ENCODE measurements at places on chromosomes 6 and 20. TPM values are rescaled to one million over a fixed set of nuclear protein-coding genes. Genes with fewer than 3 reads are reported as not detected.

Gene DYNLRB1
- total RNA-seq, result 132 TPM

Gene SCRT2
- total RNA-seq, result not detected

Gene CGA
- not detected for total RNA-seq

Gene MBOAT1
- total RNA-seq, result 1.9 TPM

Gene HSD17B8
- total RNA-seq, result 20.0 TPM

Gene KIF25
- 0.39 TPM for total RNA-seq

DNA sequence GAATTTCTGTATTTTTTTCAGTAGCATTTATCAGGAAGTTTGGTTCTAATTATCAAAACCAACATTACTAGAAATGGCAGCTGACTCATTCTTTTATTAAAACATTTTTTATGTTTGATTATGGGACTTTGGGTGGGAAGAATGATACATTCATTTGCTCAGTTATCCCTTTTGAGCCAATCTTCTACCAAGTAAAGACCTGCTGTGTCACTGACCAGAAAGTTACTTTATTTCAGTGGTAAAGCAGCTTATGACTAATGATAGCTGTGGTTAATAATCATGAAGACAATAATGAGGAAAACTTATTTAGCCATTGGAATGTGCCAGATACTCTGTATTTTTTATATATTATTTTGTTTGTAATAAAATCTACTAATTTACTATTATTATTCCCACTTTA is 142.3 kb downstream of the FARS2 start:
- H3K27ac ChIP-seq, result no peak overlapping the region
- DNase-seq, result no peak
- H3K36me3 ChIP-seq, result no peaks in the 10 kb centered on the region

DNA sequence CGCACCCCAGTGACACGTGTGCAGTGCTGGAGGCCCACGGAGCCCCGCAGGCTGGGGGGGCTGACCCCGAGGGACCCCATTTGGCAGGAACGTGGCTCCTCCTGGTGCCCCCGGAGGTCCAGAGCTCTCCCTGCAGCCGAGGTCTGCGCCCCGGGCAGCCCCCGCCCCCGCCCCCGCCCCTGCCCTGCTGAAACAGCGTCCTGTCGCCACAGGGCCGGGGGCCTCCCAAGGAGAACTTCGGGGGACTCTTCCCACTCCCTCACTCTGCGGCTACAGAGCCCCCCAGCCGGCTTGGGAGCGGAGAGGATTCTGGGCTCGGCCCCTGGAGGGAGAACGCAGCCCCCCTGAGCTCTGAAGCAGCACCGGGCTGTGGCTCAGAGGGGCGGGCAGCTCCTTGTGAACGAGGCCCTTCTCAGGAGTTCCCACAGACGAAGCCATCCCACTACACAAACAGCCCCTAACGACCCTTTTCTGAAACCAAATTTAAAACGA is 115.2 kb downstream of the DLL1 start:
- no peak for DNase-seq
- no peak overlapping the region for H3K4me3 ChIP-seq
- H3K27ac ChIP-seq, result no peak overlapping the region
- H3K27me3 ChIP-seq, result no peaks in the 10 kb centered on the region
- H3K4me1 ChIP-seq, result peaks cover 15% of the 10 kb centered on the region

- no peak overlapping the region for H3K4me3 ChIP-seq
- no peak for DNase-seq
- H3K27ac ChIP-seq, result no peak overlapping the region
- no peaks in the 10 kb centered on the region for H3K36me3 ChIP-seq
- peaks cover 16% of the 10 kb centered on the region for H3K4me1 ChIP-seq
Observed at GRCh38 chr6:39090036-39090435, 24.9 kb downstream of the SAYSD1 start.

GRCh38 chr20:62494980-62495748 is 19.4 kb upstream of the GATA5 start:
- peaks cover 21% of the 10 kb centered on the region for H3K4me1 ChIP-seq
- H3K4me3 ChIP-seq, result no peak overlapping the region
- peak overlapping the region; percentile 81 for H3K27ac ChIP-seq
- H3K27me3 ChIP-seq, result peaks cover 3% of the 10 kb centered on the region

DNA sequence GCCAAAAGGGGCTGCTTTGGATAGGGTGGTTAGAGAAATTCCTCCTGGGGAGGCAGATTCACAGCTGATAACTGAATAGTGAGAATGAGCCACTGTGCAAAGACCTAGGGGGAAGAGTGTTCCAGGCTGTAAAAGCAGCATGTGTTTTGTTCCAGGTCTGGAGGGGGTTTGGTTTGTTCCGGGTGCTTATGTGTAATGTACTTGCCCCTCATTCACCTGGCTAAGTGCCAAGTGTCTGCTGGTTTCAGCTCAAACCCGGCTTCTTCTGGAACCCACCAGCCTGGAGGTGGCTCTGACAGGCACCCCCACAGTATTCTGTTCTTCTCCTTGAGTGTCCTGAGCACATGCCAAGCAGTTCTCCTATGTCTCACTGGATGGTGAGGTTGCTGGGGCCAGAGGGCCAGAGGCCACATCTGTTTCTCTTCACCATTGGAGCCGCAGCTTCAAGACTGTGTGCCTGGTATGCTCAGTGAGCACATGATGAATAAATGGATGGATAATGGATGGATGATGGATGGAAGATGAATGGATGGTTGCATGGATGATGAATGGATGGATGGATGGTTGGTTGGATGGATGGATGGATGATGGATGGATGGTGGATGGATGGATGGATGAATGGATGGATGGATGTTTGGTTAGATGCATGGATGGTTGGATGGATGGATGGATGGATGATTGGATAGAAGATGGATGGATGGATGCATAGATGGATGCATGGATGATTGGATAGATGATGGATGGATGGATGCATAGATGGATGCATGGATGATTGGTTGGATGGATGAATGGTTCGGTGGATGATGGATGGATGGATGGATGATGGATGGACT is 227.6 kb downstream of the BMP7 start:
- no peaks in the 10 kb centered on the region for H3K4me1 ChIP-seq
- no peak for DNase-seq
- H3K27ac ChIP-seq, result no peak overlapping the region
- peaks cover 27% of the 10 kb centered on the region for H3K27me3 ChIP-seq

GRCh38 chr6:146890644-146891434 is 292.1 kb downstream of the ADGB start:
- H3K27ac ChIP-seq, result no peak overlapping the region
- H3K36me3 ChIP-seq, result no peaks in the 10 kb centered on the region
- no peak overlapping the region for H3K4me3 ChIP-seq
- no peak for DNase-seq
- no peaks in the 10 kb centered on the region for H3K4me1 ChIP-seq

GRCh38 chr6:63558278-63558677 is 14.0 kb upstream of the LOC128125822 start:
- H3K27ac ChIP-seq, result no peak overlapping the region
- H3K4me3 ChIP-seq, result no peak overlapping the region
- H3K4me1 ChIP-seq, result no peaks in the 10 kb centered on the region

DNA sequence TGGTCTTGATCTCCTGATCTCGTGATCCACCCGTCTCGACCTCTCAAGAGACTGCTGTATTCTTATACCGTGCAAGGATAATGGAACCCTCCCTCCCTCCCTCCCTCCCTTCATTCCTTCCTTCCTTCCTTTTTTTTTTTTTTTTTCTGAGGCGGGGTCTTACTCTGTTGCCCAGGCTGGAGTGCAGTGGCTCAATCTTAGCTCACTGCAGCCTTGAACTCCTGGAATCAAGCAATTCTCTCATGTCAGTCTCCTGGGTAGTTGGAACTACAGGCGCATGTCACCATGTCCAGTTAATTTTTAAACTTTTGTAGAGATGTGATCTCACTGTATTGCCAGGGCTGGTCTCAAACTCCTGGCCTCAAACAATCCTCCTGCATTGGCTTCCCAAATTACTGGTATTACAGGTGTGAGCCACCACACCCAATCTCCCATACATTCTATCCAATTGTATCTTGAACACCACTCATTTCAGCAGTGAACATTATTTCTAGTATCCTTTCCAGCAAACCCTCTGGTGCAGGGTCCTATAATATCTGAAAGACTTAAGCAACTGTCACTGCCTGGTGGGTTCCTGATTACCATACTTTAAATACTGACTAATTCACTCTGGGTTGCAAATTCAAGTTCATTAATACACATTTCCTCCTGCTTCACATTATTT is 210.0 kb upstream of the ZNF217 start:
- H3K27ac ChIP-seq, result no peak overlapping the region
- H3K27me3 ChIP-seq, result no peaks in the 10 kb centered on the region
- no peaks in the 10 kb centered on the region for H3K4me1 ChIP-seq
- H3K36me3 ChIP-seq, result no peaks in the 10 kb centered on the region

DNA sequence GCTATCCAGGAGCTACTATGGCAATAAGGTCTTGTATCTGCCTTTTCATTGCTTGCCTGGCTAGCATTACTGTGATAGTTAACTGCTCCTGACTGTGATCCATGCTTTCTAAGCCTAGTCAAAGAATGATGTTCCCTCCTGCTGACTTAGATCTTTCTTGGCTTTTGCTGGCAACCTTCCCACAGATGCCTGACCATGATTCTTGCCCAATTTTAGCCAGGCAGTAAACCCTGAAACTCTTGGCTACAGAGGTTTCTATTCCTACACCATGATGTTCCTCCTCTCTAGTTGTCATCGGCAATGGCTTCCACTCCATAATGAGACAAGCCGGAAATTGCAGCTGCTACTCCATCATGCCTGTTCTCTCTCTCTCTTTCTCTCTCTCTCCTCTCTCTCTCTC is 238.1 kb downstream of the HAO1 start:
- no peaks in the 10 kb centered on the region for H3K36me3 ChIP-seq
- H3K4me3 ChIP-seq, result no peak overlapping the region
- DNase-seq, result no peak
- no peaks in the 10 kb centered on the region for H3K27me3 ChIP-seq

DNA sequence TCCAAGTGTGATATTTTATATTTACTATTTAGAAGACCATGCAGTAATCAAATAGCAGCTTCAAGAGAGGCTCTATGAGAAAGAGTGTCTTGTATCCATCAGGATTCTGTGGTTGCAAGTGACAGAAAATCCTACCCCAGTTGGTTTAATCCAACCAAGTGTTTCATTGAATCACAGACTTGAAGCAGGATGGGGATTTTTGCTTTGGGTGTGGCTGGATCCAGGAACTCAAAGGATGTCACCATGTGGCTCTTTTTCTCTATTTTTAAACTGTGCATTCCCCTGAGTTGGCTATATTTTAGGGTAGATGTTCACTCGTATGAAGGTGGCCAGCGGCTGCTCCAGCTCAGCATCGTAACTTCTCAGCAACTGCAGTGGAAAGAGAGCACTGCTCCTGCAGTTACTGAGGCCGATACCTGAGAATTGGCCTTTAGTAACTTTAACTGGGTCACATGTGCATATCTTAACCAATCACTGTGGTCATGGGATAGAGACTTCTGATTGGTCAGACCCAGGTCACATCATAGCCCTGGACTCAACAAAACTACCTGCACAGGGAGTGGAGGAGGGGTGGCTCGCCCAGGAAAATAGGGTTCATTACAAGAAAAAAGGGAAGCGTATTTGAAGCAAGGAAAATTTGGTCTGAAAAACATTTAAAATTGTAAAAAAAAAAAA is 396.1 kb upstream of the SULF2 start:
- H3K27ac ChIP-seq, result no peak overlapping the region
- no peaks in the 10 kb centered on the region for H3K4me1 ChIP-seq
- DNase-seq, result no peak
- no peaks in the 10 kb centered on the region for H3K27me3 ChIP-seq
- no peaks in the 10 kb centered on the region for H3K36me3 ChIP-seq

- no peak for DNase-seq
- H3K4me1 ChIP-seq, result peaks cover 18% of the 10 kb centered on the region
- no peaks in the 10 kb centered on the region for H3K27me3 ChIP-seq
- H3K4me3 ChIP-seq, result no peak overlapping the region
- no peaks in the 10 kb centered on the region for H3K36me3 ChIP-seq
- no peak overlapping the region for H3K27ac ChIP-seq
Observed at GRCh38 chr6:43766964-43767461, 3.0 kb upstream of the VEGFA start.

GRCh38 chr6:22878324-22878701 is 308.9 kb downstream of the HDGFL1 start:
- no peak overlapping the region for H3K27ac ChIP-seq
- no peaks in the 10 kb centered on the region for H3K36me3 ChIP-seq
- H3K27me3 ChIP-seq, result no peaks in the 10 kb centered on the region
- H3K4me3 ChIP-seq, result no peak overlapping the region
- no peak for DNase-seq

- H3K27ac ChIP-seq, result no peak overlapping the region
- no peaks in the 10 kb centered on the region for H3K4me1 ChIP-seq
- no peaks in the 10 kb centered on the region for H3K27me3 ChIP-seq
- DNase-seq, result no peak
- peaks cover 23% of the 10 kb centered on the region for H3K36me3 ChIP-seq
Observed at GRCh38 chr20:44938637-44939036, 21.6 kb downstream of the TOMM34 start.

DNA sequence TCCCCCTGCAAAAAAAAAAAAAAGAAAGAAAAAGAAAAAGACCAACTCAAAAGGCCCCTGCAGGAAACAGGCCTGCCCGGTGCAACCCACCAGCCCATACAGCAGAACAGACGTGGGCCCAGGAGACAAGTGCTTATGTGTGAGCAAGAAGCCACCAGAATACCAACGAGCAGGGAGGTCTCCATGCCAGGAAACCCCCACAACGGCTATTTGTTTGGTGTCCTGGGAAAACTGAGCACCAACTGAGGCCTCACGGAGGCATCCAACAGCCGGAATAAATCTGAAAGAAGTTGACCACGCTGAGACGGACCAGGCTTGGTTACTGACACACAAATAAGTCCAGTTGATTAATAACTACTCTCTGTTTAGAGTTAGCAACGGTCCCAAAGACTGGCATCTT is 29.7 kb downstream of the PTPRT start:
- no peaks in the 10 kb centered on the region for H3K4me1 ChIP-seq
- no peak for DNase-seq
- H3K4me3 ChIP-seq, result no peak overlapping the region
- no peak overlapping the region for H3K27ac ChIP-seq
- no peaks in the 10 kb centered on the region for H3K36me3 ChIP-seq
- H3K27me3 ChIP-seq, result no peaks in the 10 kb centered on the region

GRCh38 chr6:6909111-6909510 is 198.7 kb upstream of the RREB1 start:
- H3K27ac ChIP-seq, result no peak overlapping the region
- DNase-seq, result no peak
- H3K4me1 ChIP-seq, result no peaks in the 10 kb centered on the region
- H3K36me3 ChIP-seq, result no peaks in the 10 kb centered on the region
- no peaks in the 10 kb centered on the region for H3K27me3 ChIP-seq

- peak overlapping the region; percentile 53 for H3K27ac ChIP-seq
- H3K4me1 ChIP-seq, result peaks cover 16% of the 10 kb centered on the region
- peaks cover 76% of the 10 kb centered on the region for H3K27me3 ChIP-seq
- peak overlapping the region; percentile 69 for H3K4me3 ChIP-seq
- DNase-seq, result no peak
- no peaks in the 10 kb centered on the region for H3K36me3 ChIP-seq
Observed at GRCh38 chr6:138161088-138161337, 726 bp upstream of the ARFGEF3 start.
